Brain microvascular endothelial cell (primary cell): ENCODE measurements at places on chromosomes 3 and 15.

DNA sequence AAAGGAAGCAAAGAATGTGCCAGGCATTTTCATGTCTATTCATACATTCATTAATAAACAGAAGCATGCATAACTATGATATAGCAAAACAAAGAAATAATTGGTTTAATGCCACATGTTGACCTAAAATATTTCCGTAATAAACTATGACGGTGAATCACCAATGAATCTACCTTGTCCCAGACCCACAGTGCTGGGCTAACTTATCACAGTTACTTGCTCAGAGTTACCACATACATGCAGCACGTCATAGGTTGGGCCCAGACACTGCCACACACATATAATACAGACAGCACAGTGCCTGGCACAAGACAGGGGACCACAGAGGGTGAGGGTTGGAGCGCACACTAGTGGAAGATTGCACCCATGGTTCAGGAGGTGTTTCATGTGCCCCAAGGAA lies 86.9 kb downstream of the ATP1B3 start:
- DNase-seq: no peak

DNA sequence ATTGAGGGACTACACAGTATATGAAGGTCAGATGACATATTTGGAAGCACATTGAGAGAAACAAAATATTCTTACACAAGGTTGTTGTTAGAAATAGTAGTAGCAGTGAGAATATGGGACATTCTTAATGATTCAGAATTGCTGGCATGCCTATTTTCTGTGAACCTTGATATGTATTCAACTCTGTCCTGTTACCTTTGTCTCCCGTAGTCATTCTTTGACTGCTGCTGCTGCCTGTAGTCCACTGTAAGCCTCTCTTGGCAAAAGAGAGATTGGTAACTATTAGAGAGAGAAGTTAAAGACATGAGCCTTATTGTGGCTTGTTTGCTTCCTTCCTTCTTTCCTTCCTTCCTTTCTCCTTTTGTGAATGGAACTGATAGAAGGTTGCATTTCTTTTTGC lies 64.5 kb downstream of the TCF12 start:
- no peak for DNase-seq

DNA sequence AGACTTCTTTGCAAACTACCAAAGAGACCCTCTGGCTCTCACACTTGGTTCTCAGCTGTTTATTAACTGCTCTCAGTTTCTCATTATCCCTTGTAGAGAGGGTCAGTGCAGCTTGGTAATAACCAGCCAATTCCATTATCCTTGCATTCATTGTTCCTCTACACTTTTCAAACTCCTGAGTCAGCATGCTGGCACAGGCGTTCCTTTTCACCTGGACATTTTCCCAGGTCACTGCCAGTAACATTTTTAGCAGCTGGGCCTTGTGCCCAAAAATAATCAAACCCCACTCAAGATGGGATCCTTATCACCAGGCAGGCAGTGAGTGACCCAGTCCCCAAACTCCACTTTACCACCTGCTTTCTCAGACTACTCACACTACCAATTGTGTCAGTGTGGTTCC lies 4.8 kb upstream of the SUMF1 start:
- DNase-seq: no peak

DNA sequence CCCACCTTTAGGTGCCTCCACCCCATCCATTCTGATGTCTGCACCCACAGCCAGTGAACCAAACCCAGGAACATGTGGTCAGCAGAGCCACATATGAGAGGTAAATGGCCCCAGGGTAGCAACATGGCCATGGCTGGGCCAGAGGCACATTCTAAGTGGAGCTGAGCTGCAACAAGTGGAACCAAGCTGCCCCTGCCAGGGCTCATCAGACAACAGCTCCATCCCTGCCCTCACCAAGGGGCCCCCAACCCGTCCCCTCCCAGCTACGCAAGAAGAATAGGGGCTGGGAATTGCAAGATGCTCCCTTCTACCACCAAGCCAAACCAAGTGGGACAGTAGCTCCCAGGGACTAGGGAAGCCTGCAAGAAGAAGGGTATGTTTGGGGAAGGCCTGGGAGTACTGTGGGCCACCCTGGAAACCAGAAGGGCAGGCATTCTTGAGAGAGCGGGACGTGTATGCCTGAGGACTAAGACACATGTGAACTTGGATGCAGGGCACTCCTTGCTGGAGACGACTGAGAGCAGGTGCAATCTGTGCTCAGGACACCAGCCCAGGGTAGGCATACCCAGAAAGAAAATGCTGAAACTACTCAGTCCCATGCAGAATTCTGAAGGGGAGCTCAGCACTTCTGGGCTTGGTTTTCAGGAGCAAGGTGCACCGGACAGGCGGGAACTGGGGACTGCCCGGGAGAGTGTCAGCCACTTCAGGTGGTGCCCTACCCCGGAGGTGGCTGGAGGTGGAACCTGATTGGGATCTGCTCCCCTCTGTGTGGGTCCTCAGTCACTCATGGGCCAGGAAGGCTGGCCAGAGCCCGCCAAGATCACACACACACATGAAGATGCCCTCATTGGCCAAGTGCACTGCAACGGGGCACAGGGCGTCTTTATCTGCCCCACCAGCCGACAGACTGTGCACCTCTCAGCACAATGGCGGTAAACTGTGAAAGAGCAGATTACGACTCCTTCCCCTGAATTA lies 9.5 kb downstream of the MYL3 start:
- DNase-seq: no peak

GRCh38 chr3:34284959-34285826 lies 486.8 kb downstream of the PDCD6IP start:
- DNase-seq: no peak

DNA sequence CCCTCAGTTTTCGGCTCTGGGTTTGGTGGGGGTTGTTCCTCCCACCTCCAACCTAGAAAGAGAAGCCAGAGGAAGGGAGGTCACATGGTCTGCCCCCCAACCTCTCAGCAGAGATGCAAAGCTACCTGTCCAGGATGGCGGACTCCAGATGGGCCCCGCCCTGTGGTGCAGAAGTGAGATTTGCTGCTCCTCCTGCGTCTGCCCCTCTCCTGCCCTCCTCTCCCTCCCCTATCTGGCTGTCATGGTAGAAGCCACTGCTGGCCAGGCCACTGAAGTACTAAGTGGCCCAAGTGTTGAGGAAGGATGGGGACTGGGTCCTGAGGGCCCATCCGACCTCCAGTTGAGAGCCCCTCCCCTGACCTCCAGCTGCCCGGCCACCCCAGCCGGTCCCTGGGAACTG lies 2.1 kb upstream of the SEMA3B start:
- no peak for DNase-seq

DNA sequence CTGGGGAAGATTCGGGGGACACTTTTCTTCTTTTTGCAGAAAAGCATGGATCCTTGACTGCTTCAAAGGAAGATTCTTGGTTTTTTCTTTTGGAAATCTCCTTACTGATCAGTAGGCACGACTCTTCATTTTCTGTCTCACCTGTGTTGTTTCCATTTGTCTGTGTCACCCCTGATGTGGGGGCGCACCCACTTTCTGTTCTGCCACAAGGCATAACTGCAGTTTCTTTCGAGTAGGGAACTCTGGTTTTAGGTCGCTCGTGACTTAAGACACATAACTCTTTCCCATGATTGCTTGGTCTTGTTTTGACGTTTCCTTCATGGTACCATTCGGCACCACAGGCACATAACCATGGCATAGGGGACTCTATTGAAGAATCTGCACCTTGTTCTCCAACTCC lies 31.3 kb downstream of the RNF168 start:
- DNase-seq: no peak

- DNase-seq: peak; percentile 20
Measured at GRCh38 chr3:123272547-123272946, 70.8 kb downstream of the SEC22A start.

DNA sequence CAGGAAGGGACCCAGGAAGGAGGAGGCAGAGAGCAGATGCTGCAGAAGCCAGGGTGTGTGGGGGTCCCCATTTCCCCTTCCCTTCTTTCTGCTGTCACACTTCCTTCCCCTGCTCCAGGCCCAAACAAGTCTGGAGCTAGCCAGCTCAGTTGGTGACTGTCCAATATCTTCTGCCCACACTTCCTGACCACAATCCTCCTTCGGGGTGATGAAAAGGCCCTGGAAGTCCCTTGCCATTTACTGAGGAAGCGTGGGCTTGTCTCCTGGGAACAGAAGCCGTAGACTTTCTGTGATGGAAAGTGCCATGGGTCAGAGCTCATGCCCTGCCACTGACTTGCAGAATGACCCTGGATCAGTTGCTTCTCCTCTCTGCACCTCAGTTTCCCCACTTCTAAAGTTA lies 39.0 kb downstream of the ANAPC13 start:
- DNase-seq: no peak

DNA sequence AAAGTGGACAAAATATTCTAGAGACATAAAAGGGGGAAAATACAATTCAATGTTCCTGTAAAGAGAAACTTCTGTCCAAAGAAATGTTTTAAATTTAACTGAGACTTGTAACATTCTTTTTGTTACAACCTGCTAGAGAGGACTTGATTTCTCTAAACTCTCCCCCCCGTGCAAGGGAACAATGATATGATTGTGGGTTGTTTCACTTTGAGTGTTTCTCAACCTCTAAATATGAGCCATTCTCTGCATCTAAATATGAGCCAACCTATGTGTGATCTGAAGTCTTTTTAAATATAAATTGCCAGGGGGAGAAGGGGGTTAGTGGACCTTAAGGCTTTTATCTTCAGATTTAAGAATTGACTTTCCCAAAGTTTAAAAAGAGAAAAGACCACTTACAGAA lies 14.6 kb downstream of the ZNF860 start:
- DNase-seq: no peak

- no peak for DNase-seq
Measured at GRCh38 chr3:97488741-97489140, 275.8 kb upstream of the ARL6 start.

- DNase-seq: no peak
Measured at GRCh38 chr15:66025015-66025452, 155.7 kb downstream of the RAB11A start.

GRCh38 chr15:63107895-63108546 lies 13.6 kb upstream of the LACTB start:
- peak; percentile 100 for DNase-seq

DNA sequence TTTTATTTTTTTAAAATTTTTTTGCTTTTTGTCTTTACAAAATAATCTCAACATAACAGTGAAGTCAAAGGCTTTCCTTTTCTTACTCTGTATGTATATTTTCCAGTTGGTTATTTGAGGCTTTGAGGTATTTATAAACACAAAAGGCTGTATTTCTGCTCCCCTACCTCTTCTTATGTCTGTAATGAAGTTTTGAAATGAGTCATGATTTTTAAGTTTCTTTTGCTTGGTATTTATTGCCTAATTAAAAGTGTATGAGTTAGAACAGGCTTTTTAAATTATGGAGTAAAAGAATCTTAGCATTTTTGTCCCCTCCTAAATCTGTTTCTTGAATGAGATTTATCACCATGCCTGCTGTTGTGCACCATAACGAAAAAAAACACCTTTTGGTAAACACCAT lies 66.0 kb downstream of the DCUN1D1 start:
- no peak for DNase-seq
